Immature natural killer cell (primary cell): ENCODE measurements at places on chromosomes 1 and 21.

- DNase-seq = no peak
These were observed 78.1 kb upstream of the DNAH14 start for GRCh38 chr1:224851210-224851847.

DNA sequence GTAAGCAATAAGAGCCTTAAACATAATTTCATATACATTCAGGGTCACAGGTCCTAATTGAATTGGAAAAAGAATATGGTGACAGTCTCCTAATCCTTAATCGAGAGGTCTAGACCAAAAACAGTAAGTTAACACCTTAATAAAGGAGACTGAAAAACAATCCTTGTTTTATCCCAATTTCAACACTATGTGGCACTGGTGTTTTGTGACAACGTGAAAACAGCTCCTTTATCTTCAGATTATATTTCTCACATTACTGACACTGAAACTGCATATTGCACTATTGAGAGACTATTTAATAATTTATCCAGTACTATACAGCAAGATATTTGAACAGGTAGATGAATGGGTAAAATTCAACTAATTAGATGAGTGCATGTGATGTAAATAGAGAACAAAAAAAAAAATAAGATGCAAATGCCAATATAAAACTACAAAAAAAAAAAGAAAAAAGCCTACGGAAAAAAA lies 34.1 kb downstream of the TP53BP2 start:
- no peak for DNase-seq

DNA sequence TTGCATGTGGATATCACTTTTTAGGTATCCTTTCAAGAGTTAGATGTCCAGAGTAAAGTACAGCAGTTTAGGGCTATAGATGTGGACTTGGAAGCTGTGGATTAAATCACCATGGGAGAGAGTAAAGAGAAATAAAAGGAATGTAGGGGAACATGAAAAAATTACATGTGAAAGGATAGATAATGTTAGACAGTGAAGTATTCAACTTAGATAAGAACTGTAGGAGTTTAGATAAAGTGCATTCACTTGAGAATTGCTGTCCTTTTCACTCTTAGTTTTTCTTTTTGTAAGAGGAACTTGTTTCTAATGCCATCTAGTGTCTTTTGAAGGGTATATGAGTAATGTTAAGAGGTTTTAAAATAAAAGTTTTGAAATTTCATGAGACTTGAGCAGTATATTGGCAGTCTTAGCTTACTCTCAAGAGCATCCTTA lies 40.1 kb downstream of the MAST2 start:
- no peak for DNase-seq

DNA sequence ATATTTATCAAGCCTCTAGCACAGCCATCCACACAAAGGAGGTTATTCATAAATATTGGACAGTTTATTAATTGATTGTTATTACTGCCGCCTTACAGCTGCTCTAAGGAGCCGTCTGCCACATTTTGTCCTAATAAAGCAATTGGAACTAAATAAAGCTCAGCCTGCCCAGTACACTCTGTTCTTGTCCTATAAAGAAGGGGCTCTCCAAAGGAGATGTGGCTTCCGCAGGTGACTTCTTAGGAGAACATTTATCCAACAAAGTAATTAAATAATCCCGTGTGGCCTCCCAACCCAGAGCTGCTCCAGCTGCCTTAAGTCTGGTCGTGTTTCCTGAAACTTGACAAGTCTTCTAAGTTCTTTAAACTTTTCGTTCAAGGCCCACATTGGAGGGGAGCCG lies 497.7 kb downstream of the NPHP4 start:
- no peak for DNase-seq

DNA sequence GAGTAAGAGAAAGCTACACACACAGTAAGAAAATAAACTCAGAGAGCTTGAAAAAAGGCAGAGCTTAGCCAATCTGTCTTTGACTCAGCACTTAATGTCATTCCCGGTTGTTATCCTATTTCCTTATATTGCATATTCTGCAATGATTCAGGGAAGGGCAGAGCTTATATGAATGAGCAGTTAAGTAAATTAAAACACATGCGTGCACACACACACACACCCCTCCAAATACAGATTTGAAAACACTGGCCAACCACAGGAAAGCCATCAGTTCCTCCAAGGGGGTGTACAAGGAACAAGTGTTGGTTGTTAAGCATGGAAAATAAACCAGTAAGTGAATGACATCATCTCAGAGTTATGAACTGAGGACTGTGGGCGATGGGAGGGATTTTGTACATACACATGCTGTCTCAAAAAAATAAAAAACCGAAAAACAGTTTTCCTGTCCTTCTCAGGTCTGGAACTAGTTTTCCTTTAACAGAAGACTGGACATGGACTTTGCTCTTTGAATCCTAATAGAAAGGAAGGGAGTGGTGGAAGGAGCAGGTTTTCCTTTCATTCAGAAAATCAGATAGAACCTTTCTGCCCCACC lies 1.0 kb downstream of the IQGAP3 start:
- DNase-seq = no peak

GRCh38 chr1:10714337-10715114 lies 81.9 kb downstream of the CASZ1 start:
- DNase-seq = no peak

GRCh38 chr1:227299241-227299627 lies 19.1 kb downstream of the CDC42BPA start:
- DNase-seq = no peak

- no peak for DNase-seq
These were observed 40.4 kb downstream of the ITPKB start for GRCh38 chr1:226698659-226699058.

DNA sequence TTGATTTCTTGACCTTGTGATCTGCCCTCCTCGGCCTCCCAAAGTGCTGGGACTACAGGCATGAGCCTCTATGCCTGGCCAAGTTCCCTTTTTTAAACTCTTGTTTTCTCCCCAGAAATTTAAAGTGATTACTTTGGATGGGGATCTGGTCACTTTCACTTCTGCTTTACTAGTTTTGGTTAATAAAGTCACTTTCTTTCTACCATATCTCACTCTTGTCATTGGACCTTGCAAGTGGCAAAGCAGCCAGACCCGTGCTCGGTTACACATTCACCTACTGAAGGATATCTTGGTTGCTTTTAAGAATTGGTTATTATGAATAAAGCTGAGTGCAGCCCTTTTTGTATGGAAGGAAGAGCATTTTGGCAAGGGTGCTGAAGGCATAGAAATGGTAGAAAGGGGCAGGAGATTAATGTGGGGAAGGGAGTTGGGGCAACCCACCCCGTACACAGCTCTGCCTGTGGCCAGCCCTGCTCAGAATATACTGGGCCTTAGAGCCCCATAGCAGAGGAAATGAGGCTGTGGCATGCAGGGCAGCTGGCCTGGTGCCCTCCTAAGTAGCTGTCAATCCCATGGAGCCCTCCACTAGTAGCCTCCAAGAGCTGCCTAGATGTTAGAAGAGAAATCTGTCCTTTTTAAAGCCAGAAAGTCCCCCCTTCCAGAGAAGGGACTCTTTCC lies 40.7 kb downstream of the CD2 start:
- no peak for DNase-seq

DNA sequence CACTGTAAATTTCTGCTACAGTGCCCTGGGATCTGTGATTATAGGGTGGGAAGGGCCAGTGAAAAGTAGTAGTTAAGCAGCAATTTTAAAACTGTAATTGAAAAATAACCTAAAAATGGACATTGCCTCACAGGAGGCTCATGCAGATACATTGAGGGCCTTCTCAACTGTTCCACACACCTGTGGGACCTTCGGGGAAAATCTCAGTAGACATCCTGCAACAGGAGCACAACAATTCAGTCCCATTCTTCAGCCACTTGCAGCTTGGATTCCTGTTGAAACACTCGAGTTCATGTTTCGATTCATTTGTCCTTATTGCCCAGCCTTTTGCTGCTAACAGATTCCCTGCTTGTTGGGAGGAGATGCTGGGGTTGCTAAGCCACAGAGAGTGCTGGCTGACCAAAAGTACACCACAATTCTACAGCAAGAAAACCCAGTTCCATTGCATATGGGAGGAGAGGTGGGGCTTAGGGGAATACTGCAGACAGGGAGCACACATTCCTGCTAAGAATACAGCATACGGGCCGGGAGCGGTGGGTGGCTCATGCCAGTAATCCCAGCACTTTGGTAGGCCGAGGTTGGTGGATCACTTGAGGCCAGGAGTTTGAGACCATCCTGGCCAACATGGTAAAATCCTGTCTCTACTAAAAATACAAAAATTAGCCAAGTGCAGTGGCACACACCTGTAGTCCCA lies 4.5 kb downstream of the TMCC2 start:
- no peak for DNase-seq

DNA sequence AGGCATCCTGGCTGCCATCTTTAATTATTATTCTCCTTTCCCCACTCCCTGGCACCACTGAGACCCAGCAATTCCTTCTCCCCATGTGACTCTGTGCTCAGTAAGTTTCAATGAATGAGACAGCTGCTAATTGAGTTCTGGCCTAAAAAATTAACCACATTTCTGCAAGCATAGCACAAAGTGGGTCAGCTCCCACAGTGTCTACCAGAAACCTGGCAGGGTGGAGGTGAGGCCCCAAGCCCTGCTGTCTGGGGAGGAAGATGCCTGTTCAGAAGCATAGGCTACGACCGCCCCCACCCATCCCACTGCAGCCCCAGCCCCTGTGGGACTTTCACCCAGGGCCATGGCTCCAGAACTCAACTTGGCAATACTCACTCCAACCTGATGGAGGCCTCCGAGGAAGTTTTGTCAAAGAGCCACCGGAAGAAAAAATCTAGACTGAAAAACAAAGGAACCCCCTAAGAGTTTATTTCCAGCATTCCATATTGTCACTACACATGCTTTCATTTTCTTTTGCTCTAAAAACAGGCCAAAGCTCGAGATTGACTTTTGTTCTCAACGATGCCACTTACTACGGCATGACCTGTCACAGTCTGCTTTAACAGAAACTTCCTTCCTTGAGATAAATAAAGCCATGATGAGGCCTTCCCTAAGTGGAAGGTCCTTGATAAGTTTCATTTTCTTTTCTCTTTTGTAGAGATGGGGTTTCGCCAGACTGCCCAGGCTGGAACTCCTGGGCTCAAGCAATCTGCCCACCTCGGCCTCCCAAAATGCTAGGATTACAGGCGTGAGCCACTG lies 26.5 kb downstream of the TMEM63A start:
- no peak for DNase-seq

DNA sequence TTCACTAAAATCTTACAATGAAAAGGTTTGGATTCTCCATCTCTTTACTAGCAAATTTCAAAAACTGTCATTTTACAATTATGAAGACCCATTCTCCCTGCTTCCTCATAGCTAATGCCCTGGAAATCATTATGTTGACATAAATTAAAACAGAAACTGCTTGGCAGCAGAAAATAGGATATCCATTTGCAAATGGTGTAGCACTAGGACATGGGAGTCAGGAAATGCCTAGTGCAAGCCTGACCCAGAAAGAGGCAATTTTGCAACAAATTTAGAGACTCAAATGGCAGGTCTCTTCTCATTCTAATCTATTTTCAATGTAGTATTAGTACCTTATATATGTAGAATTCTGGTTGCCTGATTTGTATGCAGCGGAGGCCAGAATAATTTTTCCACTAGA lies 2.2 kb downstream of the GBP5 start:
- no peak for DNase-seq

- DNase-seq = no peak
These were observed 18.0 kb downstream of the COLGALT2 start for GRCh38 chr1:184019506-184019905.

DNA sequence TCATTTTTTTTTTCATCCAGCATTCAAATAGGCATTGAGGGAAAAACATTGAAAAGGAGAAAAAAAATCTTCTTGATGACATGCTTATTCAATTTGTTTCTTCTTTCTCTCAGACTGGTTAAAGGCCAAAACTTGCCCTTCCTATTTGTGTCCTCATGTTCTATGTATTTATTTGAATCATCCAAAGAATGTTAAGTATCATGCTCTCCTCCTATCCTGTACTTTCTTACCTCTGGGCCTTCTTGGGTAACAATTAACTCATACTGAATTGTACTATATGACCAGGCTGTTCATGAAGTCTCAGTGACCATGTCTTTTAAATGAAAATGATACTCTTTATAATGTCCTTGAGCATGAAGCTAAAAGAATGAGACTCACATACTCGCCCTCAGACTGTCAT lies 36.5 kb upstream of the DENND1B start:
- no peak for DNase-seq

DNA sequence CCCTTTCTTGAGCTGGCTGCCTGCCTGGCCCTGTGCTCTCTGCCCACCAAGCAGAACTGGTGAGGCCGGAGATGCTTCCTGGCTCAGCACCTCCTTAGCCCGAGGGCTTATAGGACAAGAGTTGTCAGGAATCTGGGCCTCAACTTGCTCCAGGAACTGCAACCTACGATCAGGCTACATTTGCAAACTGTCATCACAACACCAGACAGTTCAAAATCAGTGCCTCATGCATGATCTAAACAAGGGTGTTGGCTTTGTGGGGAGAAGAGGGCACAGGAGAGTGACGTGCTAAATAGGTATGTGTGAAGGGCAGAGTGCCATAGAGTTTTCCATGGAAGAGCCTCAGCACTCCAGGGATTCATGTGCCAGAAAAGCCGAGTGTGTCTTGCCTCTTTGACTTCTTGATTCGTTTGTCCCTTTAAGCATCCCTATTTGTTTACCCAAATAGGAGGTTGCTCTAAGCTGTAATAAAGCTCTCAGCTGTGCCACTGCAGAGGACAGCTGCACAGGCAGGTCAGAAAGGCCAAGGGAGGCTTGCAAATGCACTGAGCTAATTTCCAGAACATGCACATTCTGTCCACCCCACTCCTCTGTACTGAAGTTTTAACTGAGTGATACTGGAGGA lies 30.2 kb upstream of the NEK2 start:
- no peak for DNase-seq

GRCh38 chr1:84103197-84103992 lies 40.7 kb upstream of the PRKACB start:
- no peak for DNase-seq

DNA sequence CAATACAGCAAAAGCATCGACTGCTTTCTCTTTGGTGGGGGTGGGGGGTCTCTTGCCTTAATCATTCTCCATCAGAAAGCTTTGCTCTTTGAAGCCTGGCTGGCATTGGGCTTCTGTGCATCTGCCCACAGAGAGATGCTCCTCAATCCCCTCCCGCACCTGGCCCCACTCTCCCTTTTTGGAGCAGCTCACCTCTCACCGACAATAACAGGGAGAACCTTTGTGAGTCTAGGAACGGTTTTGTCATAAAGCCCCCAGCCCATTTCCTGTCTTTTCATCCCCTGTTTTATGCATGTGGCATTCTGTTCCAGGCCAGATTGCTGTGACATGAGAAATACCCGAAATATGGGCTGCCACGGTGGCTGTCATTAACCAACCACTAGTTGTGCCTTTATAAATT lies 469.0 kb upstream of the VAMP3 start:
- DNase-seq = no peak

- DNase-seq = no peak
These were observed 1.4 kb upstream of the VANGL1 start for GRCh38 chr1:115640384-115640783.

GRCh38 chr1:53001128-53001527 lies 60.9 kb upstream of the PODN start:
- no peak for DNase-seq

- no peak for DNase-seq
These were observed 57.3 kb downstream of the PSMG1 start for GRCh38 chr21:39125752-39126485.
